ENCODE measurements at places on chromosomes 4 and X.

GRCh38 chr4:113959539-113959937 is 19.9 kb downstream of the ARSJ start:
- no peaks in the 10 kb centered on the region for H3K27me3 ChIP-seq
- H3K36me3 ChIP-seq = peaks cover 6% of the 10 kb centered on the region
- peaks cover 12% of the 10 kb centered on the region for H3K4me1 ChIP-seq
- no peak overlapping the region for H3K4me3 ChIP-seq
- DNase-seq = no peak

DNA sequence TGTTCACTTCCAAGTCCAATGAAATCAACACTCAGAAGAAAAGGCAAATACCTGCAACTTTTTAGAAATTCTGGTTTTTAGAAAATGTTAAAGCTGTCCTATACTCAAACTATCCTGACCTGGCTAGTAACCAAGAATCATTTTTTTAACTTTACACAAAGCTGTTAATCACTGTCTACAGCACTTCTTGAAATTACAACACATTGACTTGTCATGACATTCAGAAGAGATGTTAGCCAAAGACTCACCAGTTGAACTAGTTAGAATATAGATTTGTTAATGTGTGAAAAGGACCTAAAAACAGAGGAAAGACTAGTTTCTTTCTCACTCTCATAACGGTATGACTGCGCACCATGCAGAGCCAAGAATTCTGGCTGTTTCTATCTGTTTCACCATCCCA is 98.8 kb downstream of the COX18 start:
- no peaks in the 10 kb centered on the region for H3K27me3 ChIP-seq
- no peaks in the 10 kb centered on the region for H3K4me1 ChIP-seq
- no peak overlapping the region for H3K27ac ChIP-seq
- H3K36me3 ChIP-seq = no peaks in the 10 kb centered on the region
- no peak for DNase-seq
- no peak overlapping the region for H3K4me3 ChIP-seq

DNA sequence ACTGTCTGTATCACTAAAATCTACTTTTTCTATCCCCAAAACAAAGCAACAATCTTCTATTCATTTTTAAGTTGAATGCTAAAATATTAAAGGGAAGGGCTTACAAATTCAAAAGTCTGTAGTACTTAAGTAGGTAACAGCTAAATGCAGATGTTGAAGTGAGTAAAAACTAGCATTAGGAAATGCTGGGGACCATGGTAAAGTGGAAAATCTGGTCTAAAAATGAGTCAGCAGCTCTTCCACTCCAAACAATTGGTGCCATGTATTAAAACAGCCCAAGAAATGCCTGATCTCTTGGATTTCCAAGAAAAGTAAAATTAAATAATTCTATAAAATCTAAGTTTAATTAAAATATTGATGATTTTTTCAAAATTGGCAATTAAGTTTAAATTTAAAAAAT is 73.3 kb upstream of the PPP3CA start:
- peaks cover 28% of the 10 kb centered on the region for H3K4me1 ChIP-seq
- H3K27me3 ChIP-seq = no peaks in the 10 kb centered on the region
- DNase-seq = no peak
- H3K4me3 ChIP-seq = no peak overlapping the region
- no peaks in the 10 kb centered on the region for H3K36me3 ChIP-seq

DNA sequence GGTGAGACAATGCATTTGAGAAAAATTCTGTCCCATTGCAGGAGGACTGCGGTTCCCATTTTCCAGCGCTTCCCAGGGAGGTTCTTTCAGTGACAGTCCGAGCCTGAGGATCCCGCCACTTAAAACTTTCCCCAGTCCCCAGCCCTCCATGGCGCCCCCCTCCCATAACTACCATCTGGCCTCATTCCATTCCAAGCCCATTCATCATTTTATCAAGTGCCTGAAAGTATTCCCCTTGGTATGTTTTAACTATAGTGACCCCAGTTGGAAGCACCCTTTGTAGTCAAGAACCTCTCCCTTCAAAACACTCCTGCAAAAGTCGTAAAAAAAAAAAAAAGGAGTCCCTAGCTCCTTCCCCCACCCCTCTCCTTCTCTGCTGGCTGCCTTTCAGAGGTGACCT is 1.2 kb downstream of the RASL11B start:
- H3K4me3 ChIP-seq = peak overlapping the region; percentile 53
- H3K36me3 ChIP-seq = peaks cover 4% of the 10 kb centered on the region
- H3K27ac ChIP-seq = no peak overlapping the region
- peaks cover 10% of the 10 kb centered on the region for H3K27me3 ChIP-seq

DNA sequence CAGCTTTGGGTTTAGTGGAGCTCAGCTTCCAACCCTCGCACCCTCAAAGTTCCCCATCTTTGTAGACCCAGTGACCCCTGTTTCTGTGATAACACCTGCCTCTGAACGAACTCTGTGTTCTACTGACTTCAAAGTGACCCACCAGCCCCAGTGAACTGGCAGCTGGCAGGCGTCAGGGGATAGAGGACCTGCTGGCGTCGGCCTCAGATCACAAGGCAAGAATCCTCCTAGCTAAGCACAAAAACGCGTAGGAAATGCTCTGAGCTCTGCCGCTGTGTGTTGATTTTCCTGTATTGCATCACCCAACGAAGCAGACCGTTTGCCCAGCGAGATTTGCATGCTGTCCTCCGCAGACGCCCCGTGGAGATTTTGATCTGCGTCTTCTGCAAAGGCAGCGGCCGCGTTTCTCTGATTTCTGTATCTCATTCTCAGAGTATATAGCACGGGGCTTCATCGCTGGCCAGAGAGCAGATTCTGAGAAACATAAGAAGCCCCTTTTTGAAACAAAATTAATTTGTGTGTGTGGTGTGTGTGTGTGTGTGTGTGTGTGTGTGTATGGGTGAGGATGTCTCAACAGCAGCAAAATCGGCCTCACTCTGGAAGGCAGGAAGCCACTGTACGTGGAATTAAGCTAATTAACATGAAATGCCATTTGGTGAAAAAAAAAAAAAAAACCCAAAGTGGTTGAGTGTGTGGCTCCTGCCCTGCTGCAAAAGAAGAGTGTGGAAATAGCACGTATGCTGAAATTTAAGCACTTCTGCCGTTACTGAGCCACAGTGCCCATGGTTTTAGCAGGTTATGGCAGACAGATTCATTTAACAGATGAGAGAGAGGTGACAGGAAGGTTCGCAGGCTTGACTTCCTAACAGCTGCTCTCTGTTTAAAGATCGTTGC is 29.2 kb upstream of the ASMTL start:
- peaks cover 4% of the 10 kb centered on the region for H3K27me3 ChIP-seq
- no peak overlapping the region for H3K27ac ChIP-seq
- H3K36me3 ChIP-seq = peaks cover 4% of the 10 kb centered on the region
- no peak overlapping the region for H3K4me3 ChIP-seq
- H3K4me1 ChIP-seq = peaks cover under 1% of the 10 kb centered on the region
